ENCODE measurements at places on chromosomes 16 and 17. TPM values are rescaled to one million over a fixed set of nuclear protein-coding genes. Genes with fewer than 3 reads are reported as not detected.

- DNase-seq: no peak
Measured at GRCh38 chr16:21005008-21005407, 104.4 kb downstream of the LYRM1 start.

DNA sequence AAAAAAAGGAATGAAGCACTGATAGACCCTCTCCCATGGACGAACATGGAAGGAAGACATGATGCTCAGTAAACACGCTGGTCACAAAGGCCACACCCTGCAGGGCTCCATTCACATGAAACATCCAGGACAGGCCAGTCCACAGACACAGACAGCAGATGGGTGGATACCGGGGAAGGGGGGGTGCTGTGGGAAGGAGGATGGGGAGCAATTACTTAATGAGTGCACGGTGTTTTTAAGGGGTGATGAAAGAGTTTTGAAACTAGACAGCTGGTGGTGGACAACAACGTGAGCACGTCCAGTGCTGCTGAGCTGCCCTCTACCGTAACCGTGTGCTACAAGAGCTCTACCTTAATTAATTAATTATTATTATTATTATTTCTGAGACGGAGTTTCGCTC, 6.0 kb upstream of the SLC16A3 start:
- no peak for DNase-seq

Gene PIK3R5
- polyA plus RNA-seq: not detected

GRCh38 chr17:21072745-21073197, 30.0 kb upstream of the USP22 start:
- DNase-seq: no peak
